Daoy (cell line): ENCODE measurements at places on chromosomes 13 and 19.
A peak's percentile ranks its signal among the peaks of the same experiment; 100 is the strongest.

- no peak for DNase-seq
These were observed 104.6 kb downstream of the COL4A2 start for GRCh38 chr13:110411688-110412059.

GRCh38 chr13:50179977-50180376 lies 164.7 kb downstream of the KCNRG start:
- no peak for DNase-seq

DNA sequence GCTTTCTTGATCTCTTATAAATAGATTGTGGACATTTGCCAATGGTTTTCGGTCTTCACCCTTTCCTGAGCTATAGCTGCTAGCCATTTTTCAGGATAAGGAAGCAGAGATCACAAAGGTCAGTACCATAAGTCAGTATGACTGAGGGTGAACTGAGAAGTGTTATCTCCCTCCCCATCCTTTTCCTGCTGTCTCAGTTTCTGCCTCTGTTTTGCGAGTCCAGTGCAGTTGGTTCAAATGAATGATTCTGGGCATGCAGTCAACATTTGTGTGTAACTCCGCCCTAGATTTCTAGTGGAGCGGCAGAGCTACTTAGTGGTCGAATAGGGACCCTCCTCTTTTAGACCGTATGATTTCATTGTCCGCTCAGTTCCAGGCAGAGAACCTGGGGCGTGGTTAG lies 460.8 kb upstream of the ARGLU1 start:
- no peak for DNase-seq

DNA sequence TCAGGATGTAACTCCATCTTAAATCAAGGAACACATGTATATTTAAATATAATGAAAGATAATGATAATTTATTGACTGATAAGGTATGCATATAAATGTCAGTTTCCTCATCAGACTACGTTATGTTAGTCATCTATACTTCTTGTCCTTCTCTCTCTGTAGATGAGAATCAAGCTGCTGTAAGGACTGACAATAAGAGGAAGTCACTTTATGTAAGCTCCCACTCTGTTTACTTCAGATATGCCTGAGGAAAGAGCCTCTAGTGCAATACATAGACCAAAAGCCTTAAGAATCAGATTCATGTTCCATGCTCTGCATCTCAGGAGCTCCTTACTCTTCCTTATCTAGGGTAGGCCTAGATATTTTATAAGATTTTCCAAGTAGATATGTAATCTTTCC lies 9.6 kb upstream of the SLITRK6 start:
- DNase-seq: no peak

GRCh38 chr13:91773591-91774227 lies 375.3 kb downstream of the GPC5 start:
- DNase-seq: no peak

DNA sequence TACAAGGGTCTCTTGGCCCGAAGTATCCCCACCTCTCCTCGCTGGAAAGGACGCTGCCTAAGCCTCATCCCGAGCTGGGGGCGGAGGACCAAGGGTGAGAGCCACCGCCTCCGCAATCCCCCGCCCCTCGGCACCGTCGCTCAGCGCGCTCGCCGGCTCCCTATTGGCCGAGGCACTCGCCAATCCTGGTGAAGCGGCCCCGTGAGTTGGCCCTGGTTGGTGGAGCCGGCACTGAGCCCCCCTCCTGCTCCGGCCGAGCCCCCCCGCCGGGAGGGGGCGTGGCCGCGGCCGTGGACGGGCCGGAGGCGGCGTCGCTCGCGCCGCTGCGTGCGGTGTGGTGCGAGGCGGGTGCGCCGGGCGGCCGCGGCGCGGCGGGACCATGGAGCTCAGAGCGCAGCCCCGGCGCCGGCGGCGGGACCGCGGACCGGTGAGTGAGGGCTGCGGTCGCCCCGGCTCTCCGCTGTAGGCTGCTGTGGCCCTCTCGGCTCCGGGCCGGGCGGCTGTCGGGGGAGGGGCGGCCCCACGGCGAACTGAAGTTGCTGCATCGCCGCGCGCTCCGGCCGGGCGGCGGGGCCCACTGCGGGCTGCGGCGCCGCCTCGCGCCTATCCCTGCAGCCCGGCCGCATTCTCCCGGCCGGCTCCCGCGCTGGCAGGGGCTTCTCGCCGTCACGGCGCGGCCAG lies at the start of gene WASF3:
Gene WASF3, plus strand, starts transcription at position 291 of the 681 bp plus-strand sequence. CDS start 84,588 bp downstream, outside the sequence.
- DNase-seq: peak; percentile 95

DNA sequence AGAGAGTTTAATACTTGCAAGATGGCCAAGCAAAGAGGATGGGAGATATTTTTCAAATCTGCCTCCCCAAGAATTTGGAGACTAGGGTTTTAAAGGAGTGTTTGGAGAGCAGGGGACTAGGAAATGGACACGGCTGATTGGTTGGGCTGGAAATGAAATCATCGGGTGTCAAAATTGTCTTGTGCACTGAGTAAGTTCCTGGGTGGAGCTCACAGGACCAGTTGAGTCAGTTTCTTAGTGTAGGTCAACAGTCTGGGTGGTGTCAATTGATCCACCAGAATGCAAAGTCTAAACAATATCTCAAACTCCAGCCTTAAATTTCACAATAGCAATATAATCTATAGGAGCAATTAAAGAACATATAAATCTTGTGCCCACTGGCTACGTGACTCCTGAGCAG lies 23.0 kb upstream of the CEACAM4 start:
- no peak for DNase-seq

DNA sequence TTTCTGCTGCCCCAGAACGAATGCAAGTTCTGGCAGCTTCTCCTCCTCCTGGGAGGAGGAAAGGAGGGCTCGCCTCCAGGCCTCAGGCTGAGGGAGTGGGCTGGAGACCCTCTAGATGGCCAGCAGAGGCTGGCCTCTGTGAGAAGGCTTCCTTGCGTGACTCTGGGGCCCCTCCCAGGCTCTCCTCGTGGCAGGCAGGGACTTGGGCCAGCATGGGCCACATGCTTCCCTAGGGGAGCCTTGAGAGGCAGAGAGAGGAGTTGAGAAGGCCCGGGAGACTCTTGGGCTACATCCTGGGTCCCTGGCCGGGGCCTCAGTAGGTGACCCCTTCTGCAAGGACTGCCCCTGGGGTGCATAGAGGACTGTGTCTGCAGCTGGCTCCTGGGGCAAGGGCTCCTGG lies 25.9 kb downstream of the LYL1 start:
- no peak for DNase-seq

GRCh38 chr19:14052470-14052869 lies 9.4 kb downstream of the PALM3 start:
- no peak for DNase-seq

DNA sequence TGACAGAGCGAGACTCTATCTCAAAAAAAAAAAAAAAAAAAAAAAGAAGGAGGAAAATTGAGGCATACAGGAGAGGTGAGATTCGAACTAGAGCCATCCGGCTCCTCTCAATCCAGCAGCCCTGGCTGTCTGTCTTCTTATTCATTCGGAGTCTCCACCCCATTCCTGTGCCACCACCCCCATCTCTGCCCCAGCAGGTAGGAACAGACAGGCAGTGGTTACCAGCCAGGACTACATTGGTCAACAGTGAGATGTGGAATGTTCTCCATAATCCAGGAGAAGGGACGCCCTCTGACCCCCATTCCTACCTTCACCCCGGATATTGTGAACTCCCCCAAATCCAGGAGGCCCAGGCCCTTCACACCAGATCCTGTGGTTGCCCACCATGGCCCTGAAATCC lies 6.6 kb upstream of the S1PR2 start:
- DNase-seq: no peak

DNA sequence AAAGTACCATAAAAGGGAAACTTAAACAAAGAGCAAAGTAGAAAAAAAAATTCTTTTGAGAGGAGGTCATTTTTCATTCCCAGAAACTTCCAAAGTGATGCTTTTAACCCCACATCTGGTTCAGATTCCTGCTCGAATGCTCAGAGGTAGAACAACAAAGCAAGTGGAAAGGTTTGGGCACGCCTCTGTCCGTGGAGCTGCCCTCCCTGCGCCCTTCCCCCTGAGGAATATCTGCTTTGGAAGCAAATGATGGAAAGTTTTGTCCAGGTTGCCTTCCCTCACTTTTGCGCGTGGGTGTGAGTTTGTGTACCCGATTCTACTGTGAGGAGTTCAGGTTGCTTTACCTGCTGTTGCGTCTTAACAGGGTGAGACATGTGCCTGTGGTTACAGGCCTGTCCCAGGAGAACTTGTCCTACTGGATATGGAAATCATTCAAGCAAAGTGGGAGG lies 110.2 kb downstream of the KLF5 start:
- no peak for DNase-seq

GRCh38 chr19:17673937-17674799 lies 14.0 kb downstream of the UNC13A start:
- DNase-seq: no peak

GRCh38 chr13:89869312-89869711 lies 1478.2 kb upstream of the MIR17HG start:
- DNase-seq: no peak

DNA sequence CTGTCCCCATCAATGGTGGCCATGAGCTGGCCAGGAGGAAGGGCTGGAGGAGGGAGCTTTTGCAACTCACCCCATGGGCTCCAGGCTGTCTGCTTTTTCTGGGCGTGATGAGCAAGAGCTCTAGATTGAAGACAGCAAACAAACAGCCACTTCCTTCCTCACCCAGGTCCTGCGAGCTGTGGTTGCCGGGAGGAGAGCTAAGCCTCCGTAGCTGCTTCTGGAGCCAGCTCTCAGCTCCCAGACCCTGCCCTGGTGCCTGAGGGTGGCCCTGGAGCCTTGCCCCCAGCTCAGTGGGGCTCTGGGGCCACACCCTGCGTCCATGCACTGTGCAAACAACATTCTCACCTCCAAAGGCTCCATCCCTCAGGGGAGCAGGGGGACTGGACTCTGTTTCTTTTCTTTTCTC lies 6.2 kb downstream of the MYO1F start:
- peak; percentile 69 for DNase-seq

DNA sequence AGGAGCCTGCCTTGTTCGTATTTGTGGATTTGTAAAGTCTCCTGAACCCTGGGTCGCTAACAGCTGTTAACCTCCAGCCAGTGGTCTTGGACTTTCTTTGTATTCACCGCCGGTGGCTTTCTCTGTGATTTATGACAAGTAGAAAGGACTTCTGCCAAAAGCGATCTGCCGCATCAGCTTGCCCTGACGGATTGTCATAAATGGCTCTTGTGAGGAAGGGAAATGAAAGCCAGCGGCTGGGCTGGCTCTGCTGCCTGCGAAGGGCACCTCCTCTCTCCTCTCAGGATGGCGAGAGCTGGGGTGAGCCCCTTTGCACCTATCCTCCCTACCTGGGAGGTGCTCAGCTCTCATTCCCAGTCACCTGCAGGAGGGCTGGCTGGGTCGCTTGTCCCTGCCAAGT lies 25.6 kb downstream of the DHRS12 start:
- no peak for DNase-seq

- DNase-seq: no peak
These were observed 36.8 kb downstream of the ATP7B start for GRCh38 chr13:51974482-51974881.

DNA sequence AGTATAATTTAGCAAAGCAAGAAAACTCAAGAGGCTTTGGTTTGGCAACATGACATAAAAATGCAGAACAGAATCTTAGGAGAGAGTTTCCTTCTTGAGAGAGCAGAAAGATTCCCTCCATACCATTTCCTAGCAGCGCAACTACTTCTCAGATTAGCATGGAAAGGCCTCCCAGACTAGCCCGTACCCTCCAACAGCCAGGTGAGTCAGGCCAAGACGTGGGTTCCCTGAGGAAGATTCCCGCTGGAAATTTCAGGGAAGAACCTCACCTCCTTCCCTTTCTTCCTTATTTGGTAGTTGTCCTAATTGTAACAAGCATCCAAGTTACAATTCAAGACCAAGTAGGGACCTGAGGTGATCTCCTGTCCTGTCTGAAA lies 12.3 kb downstream of the COL4A2 start:
- DNase-seq: no peak

GRCh38 chr13:97321101-97321500 lies 99.0 kb downstream of the MBNL2 start:
- no peak for DNase-seq

DNA sequence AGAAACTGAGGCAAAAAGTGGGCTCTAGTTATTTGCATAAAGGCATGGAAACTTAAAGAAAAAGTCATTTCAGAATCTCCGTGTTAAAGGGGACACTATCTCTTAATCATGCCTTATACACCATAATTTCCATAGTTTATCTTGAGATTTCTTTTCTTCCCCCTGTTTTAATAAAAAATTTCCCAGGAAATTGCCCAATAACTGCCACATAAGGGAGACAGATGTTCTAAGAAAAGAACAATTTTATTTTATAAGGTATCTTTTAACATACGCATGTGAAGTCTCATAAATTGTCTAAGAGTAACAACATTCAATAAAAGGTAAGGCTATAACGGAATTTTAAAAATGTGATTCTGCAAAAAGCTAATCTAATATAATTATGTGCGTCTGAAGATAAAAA lies 371.3 kb downstream of the IRS2 start:
- DNase-seq: no peak

- DNase-seq: no peak
These were observed 1.4 kb downstream of the SLC1A6 start for GRCh38 chr19:14978161-14978776.

DNA sequence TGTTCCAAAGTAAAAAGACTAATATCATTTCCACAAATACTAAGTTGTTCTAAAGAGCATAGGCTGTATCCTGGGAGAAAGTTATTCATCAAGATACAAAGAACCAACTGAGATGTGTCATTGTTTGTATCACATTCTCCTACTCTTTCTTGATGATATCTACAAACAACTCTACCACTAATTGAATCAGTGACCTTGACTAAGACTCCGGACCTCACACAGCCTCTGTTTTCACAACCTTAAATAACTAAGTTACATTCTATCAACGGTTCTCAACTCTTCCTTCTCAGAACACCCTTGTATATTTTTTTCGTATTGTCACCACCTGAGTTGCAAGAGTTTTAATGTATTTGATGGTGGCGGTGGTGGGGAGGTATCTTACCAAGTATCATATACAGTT lies 12.6 kb downstream of the IRS2 start:
- no peak for DNase-seq

DNA sequence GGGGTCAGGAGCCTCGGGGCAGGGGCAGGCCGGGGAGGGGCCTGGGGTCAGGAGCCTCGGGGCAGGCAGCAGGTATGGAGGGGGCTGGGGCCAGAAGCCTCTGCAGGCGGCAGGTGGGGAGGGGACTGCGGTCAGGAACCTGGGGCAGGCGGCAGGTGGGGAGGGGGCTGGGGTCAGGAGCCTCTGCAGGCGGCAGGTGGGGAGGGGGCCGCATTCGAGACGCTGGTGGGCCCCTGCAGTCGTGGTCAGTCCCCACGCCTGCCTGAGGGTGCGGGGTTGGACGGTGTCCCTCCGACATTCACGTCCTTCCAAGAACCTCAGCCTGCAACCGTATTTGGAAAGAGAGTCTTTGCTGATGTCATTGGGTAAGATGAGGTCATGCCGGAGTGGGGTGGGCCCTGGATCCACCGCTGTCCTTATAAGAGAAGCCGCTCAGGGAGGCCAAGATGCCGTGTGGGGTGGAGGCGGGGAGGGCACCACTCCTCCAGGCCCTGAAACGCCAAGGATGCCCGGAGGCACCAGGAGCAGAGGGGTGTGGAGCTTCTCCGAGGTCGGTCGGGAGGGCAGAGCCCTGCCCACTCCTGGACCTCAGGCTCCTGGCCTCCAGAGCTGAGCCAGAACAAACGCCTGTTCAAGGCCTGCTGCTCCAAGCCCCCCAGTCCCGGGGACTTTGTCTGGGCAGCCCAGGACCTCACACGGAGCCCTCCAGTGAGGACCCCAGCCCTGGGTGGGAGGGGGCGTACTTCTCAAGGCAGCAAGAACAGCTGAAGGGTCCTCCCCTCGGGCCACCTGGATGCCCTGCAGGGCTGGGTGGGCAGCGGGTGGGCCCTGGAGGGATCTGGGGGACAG lies 30.1 kb downstream of the PIP5K1C start:
- peak; percentile 28 for DNase-seq

GRCh38 chr13:39490136-39490535 lies 112.9 kb downstream of the LHFPL6 start:
- no peak for DNase-seq
